ENCODE measurements at places on chromosomes 13 and 19.

DNA sequence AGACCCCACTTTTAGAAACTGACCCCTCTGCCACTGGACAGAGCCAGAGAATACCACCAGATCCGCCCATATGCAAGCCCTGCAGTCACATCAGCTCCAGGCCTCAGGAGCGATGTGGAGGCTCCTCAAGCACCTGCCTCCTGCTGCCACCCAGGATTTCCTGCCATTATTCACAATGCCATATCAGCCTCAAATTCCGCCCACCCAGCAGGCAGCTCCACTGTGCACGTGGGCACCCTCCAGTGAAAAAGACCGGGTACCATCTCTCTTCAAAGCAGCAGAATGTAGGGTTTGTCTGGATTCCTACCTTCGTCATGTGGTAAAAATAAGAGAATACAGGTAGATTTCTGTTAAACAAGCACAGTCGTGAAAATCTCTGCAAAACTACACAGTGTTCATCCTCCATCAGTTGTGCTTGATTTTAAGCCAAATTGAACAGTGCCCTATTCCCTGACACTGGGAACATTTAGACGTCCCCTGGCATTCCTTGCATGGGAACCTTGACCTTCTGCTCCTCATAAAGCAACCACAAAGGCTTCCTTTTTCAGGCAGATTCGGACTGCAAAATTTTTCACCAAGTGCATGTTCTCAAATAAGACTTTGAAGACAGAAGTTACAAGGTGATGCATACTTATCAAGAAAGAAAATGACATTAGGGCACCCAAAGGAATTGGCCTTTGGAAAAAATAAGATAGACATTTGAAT lies 56.4 kb downstream of the FAM124A start:
- no peak for DNase-seq

- no peak for DNase-seq
Observed at GRCh38 chr13:37665420-37665819, 66.9 kb upstream of the POSTN start.

DNA sequence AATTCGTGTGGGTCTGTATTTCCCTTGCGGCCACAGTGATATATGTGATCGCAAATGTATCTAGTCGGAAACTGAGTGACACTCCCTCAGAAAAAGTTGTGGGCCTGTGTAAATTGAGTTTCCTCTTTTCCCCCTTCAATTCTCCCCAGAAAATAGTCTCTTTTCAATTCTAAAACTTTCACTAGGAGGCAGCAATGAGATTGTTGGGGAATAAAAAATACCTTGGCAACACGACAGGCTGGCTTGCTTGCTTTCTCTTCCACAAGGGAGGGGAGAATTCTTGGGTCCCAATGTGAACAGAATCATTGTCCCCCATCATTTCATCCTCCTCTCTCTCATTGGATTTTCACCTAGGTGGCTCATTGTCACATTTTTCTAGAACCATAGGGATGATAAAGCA lies 3.7 kb upstream of the SOX21 start:
- no peak for DNase-seq

DNA sequence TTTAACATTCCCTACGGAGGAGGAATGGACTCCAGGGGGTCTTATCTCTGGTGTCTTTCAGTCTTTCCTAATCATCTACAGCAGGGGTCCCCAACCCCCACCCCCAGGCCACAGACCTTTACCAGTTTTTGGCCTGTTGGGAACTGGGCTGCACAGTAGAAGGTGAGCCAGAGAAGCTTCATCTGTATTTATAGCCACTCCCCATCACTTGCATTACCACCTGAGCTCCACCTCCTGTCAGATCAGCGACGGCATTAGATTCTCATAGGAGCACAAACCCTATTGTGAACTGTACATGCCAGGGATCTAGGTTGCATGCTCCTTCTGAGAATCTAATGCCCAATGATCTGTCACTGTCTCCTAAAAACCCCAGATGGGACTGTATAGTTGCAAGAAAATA lies 120.0 kb upstream of the TMTC4 start:
- DNase-seq, result no peak

DNA sequence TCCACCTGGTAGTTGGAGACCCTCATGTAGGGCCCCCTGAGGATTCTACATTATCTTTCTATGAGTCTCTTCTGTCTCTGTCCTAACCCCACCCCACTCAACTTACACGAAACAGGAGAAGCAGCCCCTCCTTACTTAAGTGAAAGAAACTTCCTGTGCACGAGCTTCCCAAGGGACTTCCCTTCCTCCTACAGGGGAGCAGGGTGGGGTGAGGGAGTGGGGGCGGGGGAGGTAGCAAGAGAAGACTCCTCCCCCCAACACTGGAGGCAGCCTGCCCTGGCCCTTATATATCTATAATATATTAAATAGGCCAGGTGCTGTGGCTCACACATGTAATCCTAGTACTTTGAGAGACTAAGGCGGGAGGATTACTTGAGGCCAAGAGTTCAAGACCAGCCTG lies 5.5 kb upstream of the PDE4C start:
- DNase-seq, result peak; percentile 84

DNA sequence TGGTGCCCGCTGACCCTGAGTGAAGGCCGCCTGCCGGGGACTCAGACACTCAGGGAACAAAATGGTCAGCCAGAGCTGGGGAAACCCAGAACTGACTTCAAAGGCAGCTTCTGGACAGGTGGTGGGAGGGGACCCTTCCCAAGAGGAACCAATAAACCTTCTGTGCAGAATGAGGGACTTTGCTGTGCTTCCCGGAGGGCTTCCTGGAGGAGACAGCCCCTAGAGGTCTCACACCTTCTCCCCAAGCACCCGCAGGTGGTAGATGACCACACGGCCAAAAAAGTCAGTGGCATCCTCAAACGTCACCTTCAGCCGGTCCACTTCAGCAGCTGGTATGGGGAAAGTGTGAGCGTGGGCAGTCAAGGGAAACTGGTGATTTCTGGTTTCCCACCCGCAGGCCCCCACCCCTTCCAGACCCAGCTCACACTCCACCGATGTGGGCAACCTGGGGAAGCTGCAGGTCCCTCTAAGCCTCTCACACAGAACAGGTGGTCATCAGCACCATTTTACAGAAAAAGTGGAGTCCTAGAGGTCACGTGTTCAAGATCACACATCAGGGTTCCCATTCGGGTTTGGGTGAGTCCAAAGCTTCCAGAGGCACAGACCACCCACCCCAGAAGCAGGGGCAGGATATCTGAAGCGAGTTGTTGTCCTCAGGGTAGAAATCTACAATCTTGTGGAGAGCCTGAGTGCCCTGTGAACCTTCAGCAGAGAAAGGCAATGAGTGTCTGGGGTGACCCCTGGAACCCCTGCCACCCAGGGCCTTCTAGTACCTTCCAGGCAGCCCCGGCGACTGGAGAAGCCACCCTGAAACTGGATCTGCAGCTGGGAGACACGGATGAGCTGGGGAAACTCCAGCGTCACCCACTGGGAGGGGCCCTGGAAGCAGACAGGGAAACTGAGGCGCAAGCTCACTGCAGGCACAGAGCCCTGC lies 1.2 kb downstream of the NR2C2AP start:
- DNase-seq, result no peak

DNA sequence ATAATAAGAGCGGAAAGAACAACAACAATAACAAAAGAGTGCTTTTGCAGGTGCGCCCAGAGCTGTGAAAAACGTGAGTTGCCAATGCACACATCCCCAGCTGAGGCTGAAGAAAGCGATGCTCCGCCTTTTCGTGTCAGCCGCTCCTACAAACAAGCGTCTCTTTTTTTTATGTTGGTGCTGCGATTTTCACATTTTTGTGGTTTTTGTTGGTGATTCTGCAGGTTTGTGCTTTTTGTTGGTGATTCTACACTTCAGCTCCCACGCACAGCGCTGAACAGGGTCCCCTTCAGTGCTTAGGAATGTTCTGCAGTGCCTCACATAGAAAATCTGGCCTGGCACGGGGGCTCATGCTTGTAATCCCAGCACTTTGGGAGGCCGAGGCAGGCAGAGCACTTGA lies 7.3 kb upstream of the SBK3 start:
- no peak for DNase-seq

DNA sequence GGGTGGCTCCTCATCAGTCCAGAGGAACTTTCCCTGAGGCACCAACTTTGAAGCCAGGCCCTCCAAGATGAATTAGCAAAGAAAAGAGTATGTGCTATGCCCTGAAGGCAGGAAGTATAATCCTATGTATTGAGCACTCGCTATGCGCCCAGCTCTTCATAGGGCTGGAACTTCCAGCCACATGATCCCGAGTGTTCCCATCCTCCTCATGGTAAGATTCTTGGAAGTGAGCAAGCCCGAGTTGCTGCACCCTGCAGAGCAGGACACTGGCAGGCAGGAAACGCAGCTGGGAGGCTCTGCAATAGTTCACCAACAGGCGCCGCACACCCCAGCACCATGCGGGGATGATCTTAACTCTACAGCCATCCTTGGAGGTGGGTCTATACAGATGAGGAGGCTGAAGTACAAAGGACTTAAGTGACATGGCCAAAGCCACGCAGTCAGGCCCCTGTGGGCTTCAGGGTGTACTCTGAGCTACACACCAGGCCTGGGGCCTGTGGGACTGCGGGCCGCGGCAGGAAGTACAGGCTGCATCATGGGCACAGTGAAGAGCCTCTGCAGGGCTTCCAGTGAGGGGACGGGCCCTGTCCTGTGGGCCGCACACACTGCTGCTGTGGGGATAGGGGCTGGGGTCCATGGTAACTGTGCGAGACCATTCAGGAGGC lies 25.1 kb downstream of the C19orf47 start:
- no peak for DNase-seq

GRCh38 chr19:49455773-49456172 lies 2.7 kb downstream of the ALDH16A1 start:
- no peak for DNase-seq

DNA sequence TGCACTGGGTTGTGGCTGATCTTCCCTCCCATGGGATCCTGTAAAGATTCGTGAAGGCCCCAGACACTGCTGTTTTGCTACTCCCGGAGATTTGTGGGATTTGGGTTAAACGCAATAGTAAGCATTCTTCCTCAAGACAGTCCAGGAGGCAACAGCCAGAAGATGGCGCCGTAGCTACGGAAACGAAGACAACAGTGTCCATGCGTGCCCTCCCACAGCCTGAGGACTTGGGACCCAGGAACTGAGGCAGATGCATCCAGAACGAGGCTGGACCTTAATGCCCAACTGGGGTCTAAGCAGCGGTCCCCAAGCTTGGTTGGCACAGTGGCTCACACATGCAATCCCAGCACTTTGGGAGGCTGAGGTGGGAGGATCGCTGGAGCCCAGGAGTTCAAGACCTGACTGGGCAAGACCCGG lies 57.6 kb upstream of the ZNF507 start:
- peak; percentile 83 for DNase-seq

- DNase-seq, result no peak
Observed at GRCh38 chr13:75296641-75297040, 185.3 kb downstream of the TBC1D4 start.

- DNase-seq, result no peak
Observed at GRCh38 chr13:46565808-46566750, 13.1 kb downstream of the LRCH1 start.

DNA sequence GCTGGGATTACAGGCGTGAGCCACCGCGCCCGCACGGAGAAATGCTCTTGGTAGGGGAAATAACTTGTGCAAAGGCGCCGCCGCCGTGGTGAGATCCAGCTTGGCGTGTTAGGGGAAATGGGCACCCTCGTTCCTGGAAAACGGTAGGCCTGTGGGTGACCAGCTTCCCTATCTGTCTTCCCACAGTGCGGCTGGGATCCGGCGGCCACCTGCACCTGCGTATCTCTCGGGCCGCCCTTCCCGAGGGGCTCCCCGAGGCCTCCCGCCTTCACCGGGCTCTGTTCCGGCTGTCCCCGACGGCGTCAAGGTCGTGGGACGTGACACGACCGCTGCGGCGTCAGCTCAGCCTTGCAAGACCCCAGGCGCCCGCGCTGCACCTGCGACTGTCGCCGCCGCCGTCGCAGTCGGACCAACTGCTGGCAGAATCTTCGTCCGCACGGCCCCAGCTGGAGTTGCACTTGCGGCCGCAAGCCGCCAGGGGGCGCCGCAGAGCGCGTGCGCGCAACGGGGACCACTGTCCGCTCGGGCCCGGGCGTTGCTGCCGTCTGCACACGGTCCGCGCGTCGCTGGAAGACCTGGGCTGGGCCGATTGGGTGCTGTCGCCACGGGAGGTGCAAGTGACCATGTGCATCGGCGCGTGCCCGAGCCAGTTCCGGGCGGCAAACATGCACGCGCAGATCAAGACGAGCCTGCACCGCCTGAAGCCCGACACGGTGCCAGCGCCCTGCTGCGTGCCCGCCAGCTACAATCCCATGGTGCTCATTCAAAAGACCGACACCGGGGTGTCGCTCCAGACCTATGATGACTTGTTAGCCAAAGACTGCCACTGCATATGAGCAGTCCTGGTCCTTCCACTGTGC lies 2.4 kb downstream of the GDF15 start:
- peak; percentile 85 for DNase-seq

DNA sequence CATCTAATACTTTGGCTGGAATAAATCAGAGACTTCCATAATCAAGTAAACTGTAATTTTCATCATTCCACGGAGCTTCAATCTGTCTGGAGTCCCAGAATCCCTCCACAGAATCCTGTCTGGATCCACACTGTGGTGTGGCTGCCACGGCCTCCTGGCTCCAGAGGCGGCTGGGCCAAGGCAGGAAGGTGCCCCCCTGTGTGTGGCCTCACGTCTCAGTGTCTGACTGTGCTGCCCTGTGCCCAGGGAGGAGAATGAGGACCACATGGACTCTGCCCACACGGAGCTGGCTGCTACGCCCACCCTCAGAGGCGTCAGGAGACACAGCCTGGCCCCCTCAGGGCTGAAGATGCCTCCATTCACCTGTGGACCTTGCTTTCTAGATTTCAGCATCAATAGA lies 12.2 kb upstream of the ZNF135 start:
- no peak for DNase-seq

- DNase-seq, result no peak
Observed at GRCh38 chr19:46724468-46724867, 7.6 kb upstream of the PRKD2 start.

DNA sequence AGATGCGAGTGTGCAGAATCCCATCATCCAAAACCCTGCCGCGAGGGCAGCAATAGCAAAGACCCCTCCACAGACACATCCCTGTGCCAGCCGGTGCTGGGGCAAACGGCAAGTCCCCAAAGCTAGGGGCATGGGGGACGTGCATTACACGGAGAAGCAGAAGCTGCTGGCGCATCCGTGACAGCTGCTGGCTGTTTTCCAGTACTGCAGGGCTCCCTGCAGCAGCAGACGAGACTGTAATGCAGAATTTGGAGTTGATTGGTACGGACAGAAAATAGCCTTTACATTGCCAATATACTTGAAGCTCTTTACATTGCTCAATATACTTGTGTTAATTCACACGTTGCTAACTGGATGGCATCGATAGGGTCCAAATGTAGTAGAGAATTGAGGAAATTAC lies 77.2 kb upstream of the TMTC4 start:
- no peak for DNase-seq

DNA sequence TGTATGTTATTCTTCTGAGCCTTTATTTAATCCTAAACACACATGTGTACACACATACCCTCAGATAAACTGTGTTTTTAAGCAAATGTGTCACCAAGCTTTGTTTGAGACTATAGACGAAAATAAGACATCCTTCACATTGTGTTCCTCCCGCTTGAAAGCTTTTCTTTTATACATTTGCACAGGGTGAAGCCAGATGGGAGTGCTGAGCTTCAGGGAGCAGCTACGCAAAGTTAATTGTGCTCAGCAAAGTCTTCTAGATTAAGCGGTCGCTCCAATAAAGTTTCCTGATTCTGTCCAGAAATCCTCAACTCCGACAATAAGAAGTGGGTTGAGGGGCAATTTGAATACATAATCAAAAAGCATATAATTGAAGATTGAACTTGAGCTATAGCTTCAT lies 117.2 kb upstream of the ARGLU1 start:
- no peak for DNase-seq

GRCh38 chr13:109196948-109197347 lies 567.5 kb downstream of the MYO16 start:
- DNase-seq, result peak; percentile 44

Data from WERI-Rb-1 (cell line).